ENCODE measurements at places on chromosomes 2 and 18. TPM values are rescaled to one million over a fixed set of nuclear protein-coding genes. Genes with fewer than 3 reads are reported as not detected.

DNA sequence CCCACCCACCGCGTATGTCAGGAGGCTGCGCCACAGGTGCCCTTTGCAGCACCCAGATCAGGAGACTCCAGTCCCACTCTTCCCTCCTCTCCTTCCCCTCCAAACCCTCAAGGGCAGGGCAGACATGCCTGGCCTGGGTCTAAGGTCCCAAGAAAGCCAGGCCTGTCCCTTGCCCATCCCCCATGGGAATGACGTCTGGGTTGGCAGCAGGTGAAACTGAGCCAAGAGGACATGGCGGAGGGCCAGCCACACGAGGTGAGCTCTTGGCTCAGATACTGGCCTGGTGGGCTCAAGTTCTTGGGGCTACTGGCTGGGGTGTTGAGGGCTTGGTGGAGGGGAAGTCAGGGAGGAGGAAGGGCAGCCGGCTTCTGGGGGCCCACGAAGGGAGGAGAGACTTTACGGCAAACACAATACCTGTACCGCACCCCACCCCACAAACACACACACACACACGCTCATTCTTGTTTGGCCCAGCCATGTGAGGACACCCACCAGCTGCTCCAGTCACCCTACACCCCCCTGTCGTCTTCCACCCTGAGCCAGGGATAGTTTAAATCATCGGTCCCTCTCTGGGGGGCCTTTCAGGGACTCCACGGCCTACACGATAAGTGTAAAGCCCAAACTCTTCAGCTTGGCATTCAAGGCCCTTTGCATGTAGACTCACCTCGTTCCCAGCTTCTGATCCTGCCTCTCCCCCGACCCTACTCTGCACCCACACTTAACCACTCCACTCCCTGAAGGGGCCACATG lies 24.1 kb upstream of the TNS1 start:
- no peak for DNase-seq

DNA sequence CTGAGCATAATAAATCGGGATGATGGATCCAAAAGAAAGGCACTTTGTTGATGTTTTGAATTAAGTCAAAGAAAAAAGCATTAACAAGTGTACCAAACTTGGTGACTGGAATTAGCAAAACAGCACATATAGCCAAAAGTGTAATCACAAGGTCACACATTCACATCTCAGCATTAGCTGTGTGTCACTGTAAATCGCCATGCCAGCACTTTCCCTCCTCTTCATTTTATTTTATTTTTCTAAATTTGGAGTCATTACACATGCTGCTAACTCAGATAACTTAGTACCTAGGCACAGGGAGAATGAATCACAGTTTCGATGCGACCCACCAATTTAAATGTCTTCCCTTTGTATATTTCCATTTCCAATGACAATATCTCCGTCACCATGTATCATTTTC lies 111.4 kb downstream of the CACNB4 start:
- no peak for DNase-seq

GRCh38 chr2:11749646-11750349 lies 3.4 kb downstream of the LPIN1 start:
- no peak for DNase-seq

DNA sequence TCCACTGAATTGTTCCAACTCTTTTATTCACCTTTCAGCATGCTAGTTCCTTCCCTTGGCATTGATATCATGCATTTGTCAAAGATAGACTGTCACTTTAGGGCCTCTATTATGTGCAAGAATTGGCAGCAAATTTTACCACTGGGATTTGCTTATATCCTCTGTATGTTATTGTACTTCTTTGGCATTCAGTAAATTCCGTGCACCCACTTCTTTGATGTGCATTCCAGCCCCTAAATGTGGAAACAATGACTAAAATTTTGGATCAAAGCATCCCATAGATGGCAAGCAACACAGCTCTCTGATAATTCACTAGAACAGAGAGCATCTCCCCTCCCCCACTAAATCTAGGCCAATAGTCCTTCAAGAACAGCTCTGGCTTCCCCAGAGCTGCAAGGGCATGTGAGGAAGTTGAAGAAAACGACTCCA lies 399.0 kb upstream of the HNRNPA3 start:
- DNase-seq, result no peak

Gene FOXI3
- not detected for total RNA-seq

Gene PPM1B
- 79.3 TPM for total RNA-seq

Gene THSD7B
- not detected for total RNA-seq

Measured in CD4-positive, alpha-beta memory T cell (primary cell).